ENCODE measurements at places on chromosomes 6 and 20. TPM values are rescaled to one million over a fixed set of nuclear protein-coding genes. Genes with fewer than 3 reads are reported as not detected.

SNAP25 gene
- not detected for polyA plus RNA-seq

CLDN20 gene
- polyA plus RNA-seq, result not detected

LRFN2 gene
- polyA plus RNA-seq, result not detected

C4A gene
- 0.17 TPM for polyA plus RNA-seq

ZC2HC1B gene
- not detected for polyA plus RNA-seq

PI16 gene
- polyA plus RNA-seq, result 31.5 TPM

Data from CD4-positive, alpha-beta memory T cell (primary cell).